IPS-NIHi11 (cell line): ENCODE measurements at places on chromosomes 5 and 9.

DNA sequence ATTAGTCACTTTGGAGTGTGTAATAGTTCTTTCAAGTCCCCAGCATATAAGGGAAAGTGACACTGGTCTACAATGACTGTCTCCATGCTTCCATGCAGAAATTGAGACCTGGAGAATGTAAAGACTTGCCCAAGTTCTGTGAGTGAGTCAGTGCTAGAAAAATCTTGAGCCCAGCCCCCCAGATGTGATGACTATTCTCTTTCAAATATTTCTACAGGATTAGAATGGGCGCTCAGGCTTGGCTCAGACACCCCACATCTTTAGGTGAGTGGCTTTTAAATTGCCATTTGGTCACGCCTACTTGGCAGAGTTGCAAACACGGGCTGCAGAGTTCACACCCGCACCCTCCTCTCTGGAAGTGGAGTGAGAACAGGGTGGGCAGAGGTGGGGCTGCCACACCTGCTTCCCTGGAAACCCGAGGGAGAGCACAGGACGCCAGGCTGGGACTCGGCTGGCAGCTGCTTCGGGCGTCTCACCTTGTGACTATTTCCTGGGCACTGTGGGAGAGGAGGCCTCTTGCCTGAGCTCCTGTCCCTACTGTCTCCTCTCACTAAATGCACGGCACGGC is 37.6 kb downstream of the ROPN1L start:
- DNase-seq, result peak; percentile 65

GRCh38 chr5:83925321-83925954 is 204.8 kb upstream of the HAPLN1 start:
- no peak for DNase-seq

DNA sequence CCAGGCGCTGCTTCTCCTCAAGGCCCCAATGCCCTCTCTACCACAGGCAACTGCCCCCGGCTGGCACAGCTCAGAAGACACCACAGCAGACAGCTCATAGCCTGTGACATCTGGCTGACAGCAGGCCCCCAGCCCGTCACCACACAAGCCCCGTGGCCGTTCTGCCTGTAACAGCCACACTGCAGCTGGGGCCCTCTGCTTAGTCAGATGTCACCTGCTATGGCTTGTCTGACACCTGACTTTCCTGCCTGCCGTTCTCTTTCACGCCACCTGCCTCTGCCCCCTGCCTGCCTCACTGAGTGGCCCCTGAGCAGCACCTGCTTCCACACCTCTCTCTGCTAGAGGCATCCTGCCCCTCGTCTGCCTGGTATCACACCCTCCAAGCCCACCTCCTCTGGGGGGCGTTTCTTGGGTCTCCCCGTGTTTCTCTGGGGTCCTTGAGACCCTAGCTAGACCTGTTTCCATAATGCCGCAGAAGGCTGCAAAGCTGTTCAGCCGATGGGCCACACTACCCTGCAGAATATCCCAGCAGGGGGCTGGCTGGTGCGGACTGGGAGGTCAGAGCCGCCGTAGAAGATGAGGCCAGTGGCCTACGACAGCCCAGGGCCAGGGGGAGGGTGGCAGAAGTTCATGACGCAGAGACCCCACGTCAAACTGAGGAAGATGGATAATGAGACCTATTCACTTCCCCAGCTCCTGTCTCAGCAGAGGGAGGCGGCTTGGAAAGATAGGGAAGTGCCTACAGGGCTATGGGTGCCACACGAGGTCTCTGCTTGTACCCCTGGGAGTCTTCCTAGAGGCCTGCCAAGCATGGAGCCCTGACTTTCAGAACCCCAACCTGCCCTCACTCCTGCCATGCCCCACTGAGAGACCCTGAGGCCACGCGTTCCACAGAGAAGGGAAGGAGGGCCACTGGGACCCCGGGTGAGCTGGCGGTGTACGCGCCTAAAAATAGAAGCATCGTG is 95.1 kb downstream of the ZNF354C start:
- DNase-seq, result no peak

- DNase-seq, result no peak
These were observed 378.3 kb upstream of the WWC1 start for GRCh38 chr5:167912941-167913665.

GRCh38 chr5:40828021-40828631 is 6.9 kb downstream of the RPL37 start:
- no peak for DNase-seq

DNA sequence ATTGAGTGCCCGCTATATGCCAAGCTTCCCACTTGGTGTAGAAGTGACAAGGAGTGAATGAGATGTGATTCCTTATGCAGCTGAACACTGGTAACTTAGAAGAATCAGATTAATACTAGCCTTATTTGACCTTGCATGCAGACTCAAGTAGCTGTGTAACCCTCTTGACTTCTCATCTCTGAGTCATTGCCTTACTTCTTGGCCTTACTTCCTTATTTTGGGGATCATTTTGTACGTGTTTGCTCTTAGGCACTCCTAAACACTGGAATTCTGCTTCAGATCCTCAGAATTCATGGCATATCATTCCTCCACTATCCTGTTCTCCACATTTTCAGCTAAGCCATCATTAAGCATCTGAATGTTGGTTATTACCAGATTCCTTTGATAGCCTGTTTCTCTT is 948.9 kb upstream of the ARRDC3 start:
- DNase-seq, result no peak
